ENCODE measurements at places on chromosomes 3 and 15.

DNA sequence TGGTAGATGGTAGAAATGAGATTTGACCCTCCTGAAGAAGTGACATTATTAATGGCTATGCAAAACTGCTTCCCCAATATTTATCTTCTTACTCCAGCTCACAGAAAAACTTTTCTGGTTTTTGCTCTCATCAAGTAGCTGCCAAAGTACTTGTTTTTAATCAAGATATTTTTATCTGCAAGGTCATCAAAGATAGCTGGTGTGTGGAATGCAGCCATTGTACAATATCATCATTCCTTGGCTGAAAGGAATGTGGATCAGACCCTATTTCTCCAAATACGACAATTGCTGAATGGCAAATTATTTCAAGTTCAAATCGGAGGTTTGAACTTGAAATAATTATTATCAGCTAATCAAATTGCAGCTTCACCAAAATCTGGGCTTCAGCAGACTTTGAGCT lies 126.9 kb upstream of the SLC7A14 start:
- DNase-seq = no peak

DNA sequence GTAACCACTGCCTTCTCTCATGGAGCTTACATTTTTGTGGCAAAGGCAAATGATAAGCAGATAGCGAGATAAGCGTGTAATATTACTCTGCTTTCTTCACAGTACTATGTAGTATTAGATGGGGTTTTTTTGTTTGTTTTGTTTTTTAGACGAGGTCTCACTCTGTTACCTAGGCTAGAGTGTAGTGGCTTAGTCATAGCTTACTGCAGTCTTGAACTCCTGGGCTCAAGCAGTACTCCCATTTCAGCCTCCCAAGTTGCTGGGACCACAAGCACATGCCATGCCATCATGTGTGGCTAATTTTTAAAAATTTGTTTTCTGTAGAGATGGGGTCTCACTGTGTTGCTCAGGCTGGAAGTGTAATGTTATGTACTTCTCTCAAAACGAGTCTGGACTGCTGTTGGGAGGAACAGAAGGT lies 22.9 kb downstream of the MBNL1 start:
- no peak for DNase-seq

GRCh38 chr3:44939581-44940036 lies 36.4 kb downstream of the ZDHHC3 start:
- DNase-seq = no peak

GRCh38 chr3:117278424-117279190 lies 569.0 kb downstream of the TUSC7 start:
- DNase-seq = peak; percentile 8

- DNase-seq = no peak
Observed at GRCh38 chr3:56858331-56858730, 56.6 kb upstream of the ARHGEF3 start.

GRCh38 chr3:156644958-156645357 lies 29.4 kb upstream of the TIPARP start:
- no peak for DNase-seq

- no peak for DNase-seq
Observed at GRCh38 chr3:151293127-151293526, 14.8 kb upstream of the P2RY14 start.

DNA sequence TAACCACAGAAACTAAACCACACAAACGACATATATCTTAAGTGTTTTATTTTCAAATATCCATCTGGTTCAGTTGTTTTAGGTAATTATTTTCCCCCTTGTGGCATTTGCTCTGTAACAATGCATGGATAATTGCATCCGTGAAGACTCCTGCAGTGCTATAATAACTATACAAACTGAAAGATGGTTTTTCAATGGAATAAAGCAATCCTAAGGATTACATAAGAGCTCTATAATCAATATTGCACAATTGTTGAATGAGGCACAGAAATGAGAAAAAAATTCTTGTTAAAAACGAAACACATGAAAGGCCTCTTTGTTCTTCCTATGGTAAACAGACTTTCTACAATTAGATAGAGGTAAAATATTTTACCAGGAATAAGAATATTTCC lies 446.0 kb upstream of the EPHA3 start:
- no peak for DNase-seq

- no peak for DNase-seq
Observed at GRCh38 chr3:173019378-173019777, 121.7 kb downstream of the SPATA16 start.

- DNase-seq = no peak
Observed at GRCh38 chr3:64157150-64158035, 67.9 kb downstream of the PRICKLE2 start.

GRCh38 chr3:149554826-149555225 lies 80.3 kb downstream of the TM4SF4 start:
- DNase-seq = peak; percentile 49

DNA sequence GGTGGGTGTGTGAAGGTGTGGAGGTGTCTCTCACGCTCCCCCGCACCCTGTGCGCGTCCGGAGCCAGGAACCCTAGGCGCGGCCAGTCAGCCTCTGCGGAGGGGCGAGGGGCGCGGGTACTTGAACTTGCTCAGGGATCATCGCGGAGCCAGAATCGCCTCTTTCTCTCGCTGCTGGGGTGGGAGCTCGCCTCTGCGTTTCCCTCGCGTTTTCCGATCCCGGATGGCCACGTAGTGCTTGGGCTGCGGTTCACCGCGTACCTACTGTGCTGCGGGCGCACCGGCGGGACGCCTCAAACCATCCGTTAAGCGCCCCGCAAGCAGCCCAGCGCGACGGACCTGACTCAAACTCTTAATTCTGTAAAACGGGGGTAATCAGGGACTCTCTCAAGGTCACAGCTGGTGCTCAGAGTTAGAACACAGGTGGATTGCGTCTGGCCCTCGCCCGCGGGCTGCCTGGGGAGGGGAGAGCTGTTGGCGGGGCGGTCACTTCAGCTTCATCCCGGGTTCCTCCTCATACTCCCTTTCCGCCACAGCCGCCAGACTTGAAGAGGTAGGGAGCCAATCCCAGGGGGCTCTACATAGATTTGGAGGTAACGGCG lies 686 bp downstream of the MYRIP start:
- no peak for DNase-seq

GRCh38 chr3:121496786-121497185 lies 49.0 kb downstream of the POLQ start:
- no peak for DNase-seq

DNA sequence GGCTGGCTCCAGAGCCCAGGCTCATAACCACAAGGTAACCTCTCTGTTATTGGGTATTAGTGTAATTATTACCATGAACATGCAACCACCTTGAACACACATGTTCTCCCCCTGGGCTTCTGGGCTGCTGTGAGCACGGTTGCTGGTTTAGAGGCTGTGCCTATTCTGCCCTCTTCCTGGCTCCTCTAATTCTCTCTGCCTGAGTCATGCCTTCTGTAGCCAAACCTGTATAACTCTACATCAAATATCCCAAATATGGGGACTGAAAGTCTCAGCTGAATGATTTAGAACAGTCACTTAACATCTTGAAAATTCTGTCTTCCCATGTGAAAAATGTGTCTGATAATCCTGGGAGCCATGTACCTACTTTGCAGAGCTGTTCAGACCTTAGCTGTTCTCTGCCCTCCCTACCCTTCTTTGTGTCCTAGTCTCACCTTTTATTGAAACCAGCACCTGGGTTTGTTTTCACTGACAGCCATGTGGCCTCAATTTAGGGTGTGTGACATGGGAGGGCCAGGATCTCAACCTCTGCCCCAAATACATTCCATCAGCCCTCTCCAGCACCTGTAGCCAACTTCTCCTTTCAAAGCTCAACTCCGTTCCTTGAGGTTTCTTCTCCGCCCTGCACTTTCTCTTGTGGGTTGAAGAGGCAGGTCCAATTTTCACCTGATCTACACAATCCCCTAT lies 60.7 kb downstream of the PDZRN3 start:
- no peak for DNase-seq

DNA sequence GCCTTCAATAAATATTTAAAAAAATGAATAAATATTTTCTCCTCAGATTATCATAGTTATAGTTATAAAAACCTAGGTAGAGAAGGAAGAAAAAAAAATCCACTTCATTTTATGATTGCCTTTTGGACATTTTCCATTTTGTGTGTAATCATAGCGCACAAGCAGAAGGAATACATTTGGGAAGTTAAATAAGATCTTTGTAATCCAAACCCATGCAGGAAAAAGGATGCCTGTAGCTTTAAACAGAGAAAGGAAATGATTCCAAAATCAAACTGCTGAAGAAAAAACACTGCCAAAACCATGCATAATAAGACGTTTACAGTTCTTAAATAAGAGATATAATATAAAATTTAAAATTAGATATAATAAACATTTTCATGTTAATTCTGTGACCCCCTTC lies 7.4 kb upstream of the CCDC54 start:
- no peak for DNase-seq

All from HCT116 (cell line).